ENCODE measurements at places on chromosomes 5 and 9.
A peak's percentile ranks its signal among the peaks of the same experiment; 100 is the strongest.

DNA sequence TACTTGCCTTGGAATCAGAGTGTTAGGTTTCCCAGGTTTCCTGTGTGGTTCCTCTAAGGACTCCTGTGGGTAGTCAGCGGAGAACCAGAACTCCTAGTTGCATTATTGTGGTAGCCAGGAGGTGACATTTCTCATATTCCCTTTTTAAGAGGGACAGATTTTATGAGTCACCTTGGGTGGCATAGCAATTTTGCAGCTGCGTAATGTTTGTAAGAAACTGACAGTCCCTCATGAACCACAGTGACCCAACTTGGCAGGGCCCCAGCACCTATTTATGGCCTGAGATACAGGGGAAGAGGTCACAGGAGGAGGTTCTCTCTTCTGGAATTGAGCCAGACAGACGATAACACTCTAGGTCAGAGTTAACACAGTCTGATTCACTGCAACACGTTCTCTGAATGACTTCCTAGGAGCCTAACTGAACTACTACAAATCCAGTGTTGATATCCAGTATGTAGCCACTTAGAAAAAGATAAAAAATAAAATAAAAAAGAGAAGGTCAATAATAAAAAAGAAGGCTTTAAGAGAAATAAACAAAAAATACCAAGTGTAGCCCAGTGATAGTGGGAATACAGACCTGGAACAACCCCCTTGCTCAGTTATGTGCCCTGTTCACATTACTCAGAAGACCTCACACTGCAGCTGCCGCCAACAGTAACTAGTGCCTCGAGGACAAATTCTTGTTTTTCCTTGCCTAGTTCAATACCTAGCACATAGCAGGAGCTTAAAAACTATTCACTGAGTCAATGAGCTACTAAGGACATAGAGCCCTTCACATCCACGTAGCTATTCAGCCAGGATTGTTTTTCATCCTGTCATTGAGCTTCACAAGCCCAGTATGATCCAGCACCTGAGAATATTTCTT, 50.7 kb upstream of the VLDLR start:
- no peaks in the 10 kb centered on the region for H3K4me1 ChIP-seq
- DNase-seq: peak; percentile 48
- no peak overlapping the region for H3K4me3 ChIP-seq
- no peak overlapping the region for H3K27ac ChIP-seq
- H3K27me3 ChIP-seq: no peaks in the 10 kb centered on the region

DNA sequence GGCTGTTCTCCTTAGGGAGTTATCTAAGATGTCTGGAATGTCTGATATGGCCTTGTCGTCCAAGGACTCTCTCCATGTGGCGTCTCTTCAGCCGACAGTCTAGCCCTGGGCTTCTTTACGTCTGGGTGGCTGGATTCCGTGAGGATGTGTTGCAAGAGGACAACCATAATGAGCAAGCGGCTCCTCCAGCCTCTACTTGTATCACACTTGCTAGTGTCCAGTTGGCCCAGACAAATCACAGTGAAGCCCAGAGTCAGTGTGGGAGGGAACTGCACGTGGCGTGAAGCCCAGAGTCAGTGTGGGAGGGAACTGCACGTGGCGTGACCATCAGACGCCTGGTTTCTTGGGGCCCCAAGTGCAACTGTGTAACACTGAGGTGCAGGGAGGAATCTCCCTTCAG, 61.1 kb downstream of the COL23A1 start:
- H3K4me3 ChIP-seq: no peak overlapping the region
- H3K4me1 ChIP-seq: no peaks in the 10 kb centered on the region
- H3K27ac ChIP-seq: no peak overlapping the region
- no peaks in the 10 kb centered on the region for H3K27me3 ChIP-seq
- H3K36me3 ChIP-seq: no peaks in the 10 kb centered on the region

- no peak overlapping the region for H3K4me3 ChIP-seq
- no peak overlapping the region for H3K27ac ChIP-seq
- H3K36me3 ChIP-seq: no peaks in the 10 kb centered on the region
- H3K27me3 ChIP-seq: no peaks in the 10 kb centered on the region
Measured at GRCh38 chr9:108257382-108257781, 598.4 kb downstream of the ACTL7B start.

DNA sequence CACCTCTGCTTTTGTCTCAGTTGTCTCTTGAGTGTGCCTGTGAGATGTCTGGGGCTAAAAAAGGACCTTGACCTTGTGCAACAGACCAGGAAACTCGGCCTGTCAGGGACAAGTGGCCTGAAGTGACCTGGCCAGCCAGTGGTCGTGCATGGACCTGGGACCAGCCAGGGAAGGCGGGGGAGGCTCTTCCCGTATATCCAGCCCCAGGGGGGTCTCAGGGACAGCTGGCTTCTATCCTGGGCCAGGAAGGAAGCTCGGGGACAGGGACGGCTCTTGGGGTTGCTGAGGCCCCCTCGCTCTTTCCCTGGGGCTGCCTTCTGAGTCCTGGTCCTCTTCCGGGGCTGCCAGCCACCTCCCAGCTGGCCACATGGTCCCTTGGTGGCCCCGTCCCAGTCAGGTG, 3.2 kb upstream of the ADAMTSL2 start:
- peaks cover 14% of the 10 kb centered on the region for H3K27me3 ChIP-seq
- H3K27ac ChIP-seq: no peak overlapping the region
- DNase-seq: no peak
- no peaks in the 10 kb centered on the region for H3K36me3 ChIP-seq
- peaks cover 17% of the 10 kb centered on the region for H3K4me1 ChIP-seq

GRCh38 chr5:173781816-173782670, 106.1 kb upstream of the CPEB4 start:
- peaks cover 21% of the 10 kb centered on the region for H3K4me1 ChIP-seq
- peak overlapping the region; percentile 42 for H3K27ac ChIP-seq
- no peak overlapping the region for H3K4me3 ChIP-seq
- DNase-seq: peak; percentile 79

DNA sequence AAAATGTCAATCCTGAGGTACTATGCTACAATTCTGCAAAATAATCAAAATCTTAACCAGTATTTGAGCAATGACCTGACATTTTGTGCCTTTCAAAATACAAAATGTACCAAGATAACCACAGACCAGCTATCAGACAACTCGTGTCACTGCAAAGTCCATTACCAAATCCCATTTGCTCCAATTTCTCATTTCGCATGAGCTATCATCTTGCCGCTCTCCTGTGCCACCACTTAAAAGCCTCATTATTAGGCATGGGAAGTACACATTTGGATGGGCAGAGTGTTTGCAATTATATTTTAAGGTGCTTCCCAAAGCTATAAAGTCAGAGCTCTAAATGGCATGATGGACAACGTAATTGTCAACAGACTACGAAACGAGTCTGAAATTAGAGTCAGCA, 205.2 kb downstream of the AGTPBP1 start:
- DNase-seq: no peak
- H3K27me3 ChIP-seq: no peaks in the 10 kb centered on the region
- H3K4me1 ChIP-seq: no peaks in the 10 kb centered on the region
- no peak overlapping the region for H3K27ac ChIP-seq
- no peaks in the 10 kb centered on the region for H3K36me3 ChIP-seq

DNA sequence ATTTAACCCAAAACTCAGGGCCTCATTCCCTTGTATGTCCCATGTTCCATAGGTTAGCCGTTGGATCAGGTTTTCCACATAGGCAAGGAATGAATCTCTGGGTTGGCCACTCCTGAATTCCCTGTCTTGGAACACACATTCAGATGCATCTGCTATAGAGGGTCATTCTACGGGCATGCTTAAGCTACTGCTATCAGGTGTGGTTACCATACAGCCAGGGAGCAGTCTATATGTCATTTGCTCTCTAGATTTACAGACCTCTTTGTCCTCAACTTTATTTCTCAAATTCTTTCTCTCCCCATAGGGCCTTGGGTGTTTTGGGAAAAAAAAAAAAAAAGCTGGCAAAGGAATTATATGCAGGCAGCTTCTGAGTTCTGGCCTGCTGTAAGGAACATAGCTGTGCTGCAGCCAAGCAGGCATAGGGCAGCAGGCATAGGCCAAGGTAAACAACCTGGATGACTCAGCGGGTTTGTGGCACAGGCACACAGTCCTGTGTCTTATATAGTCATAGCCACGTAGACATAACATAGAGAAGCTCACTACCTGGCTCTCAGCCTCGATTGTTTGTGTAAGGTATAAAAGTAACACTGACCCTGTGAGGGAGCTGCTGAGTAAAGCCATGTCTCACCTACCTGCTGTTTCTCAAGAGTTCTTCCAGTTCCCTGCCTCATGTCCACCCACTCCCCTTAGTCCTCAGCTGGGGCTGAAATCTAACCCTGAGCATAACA, 141.5 kb downstream of the OSTF1 start:
- H3K27me3 ChIP-seq: no peaks in the 10 kb centered on the region
- DNase-seq: no peak
- no peaks in the 10 kb centered on the region for H3K36me3 ChIP-seq
- no peak overlapping the region for H3K27ac ChIP-seq

GRCh38 chr9:93306081-93306480, 122.1 kb downstream of the WNK2 start:
- H3K27me3 ChIP-seq: peaks cover 16% of the 10 kb centered on the region
- H3K27ac ChIP-seq: no peak overlapping the region
- H3K4me1 ChIP-seq: peaks cover 5% of the 10 kb centered on the region
- DNase-seq: no peak
- no peak overlapping the region for H3K4me3 ChIP-seq

DNA sequence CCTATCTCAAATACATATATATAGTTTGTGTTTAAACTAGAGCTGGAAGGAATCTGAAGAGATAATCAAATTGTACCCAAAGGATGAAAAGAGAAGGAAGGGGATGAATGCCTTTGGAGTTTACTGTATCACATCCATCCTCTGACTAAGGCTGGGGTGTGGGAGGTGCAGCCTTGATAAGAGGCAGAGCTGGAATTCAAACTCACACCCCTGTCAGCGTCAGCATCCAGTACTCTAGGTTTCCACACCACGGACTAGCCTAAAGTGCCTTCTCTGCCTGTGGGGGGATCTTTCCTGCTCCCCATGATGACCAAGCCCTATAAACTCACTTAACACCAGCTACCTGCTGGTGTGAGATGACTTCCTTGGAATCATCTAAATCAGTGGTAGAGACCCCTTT, 48.1 kb downstream of the EPB41L4B start:
- H3K4me3 ChIP-seq: no peak overlapping the region
- H3K4me1 ChIP-seq: no peaks in the 10 kb centered on the region
- H3K27me3 ChIP-seq: no peaks in the 10 kb centered on the region
- H3K36me3 ChIP-seq: no peaks in the 10 kb centered on the region
- H3K27ac ChIP-seq: no peak overlapping the region

DNA sequence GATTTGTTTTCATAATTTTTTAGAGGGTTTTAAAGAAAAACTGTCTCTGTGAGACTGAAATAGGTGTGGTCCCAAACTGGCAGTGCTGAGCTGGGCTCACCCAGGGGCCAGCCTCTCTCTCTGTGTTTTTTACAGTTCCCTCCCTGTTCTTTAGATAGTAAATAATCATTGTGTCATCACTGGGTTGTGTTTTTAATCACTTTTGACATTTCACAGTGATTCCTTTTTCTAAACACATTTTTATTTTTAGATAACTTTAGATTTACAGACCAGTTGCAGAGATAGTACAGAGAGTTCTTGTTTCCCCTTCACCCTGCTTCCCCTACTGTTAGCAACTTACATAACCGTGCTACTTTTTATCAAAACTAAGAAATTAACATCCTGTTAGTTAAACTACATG, 44.4 kb downstream of the MAP1B start:
- H3K27ac ChIP-seq: no peak overlapping the region
- no peak for DNase-seq
- no peaks in the 10 kb centered on the region for H3K36me3 ChIP-seq
- H3K4me3 ChIP-seq: no peak overlapping the region
- H3K27me3 ChIP-seq: no peaks in the 10 kb centered on the region
- H3K4me1 ChIP-seq: no peaks in the 10 kb centered on the region

DNA sequence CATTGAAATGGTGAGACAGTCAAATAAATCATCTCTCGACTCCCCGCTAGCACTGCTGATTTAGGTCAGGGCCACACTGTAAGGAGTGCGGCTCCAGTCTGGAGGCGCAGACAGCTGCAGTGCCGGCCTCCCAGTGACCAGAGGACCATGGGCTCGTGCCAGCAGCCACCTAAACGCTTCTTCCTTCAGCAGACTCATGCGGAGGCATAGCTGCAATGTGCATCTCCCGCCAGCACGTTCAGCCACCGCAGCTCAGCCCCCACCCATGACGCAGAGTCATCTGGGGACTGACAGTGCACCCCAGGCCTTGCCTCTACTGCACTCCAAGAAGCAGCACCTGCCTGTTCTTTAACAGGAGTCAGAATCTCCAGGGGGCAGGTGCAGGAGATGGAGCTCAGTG, 13.6 kb upstream of the MAPK9 start:
- H3K4me1 ChIP-seq: no peaks in the 10 kb centered on the region
- no peak overlapping the region for H3K27ac ChIP-seq
- H3K36me3 ChIP-seq: no peaks in the 10 kb centered on the region
- no peaks in the 10 kb centered on the region for H3K27me3 ChIP-seq
- no peak overlapping the region for H3K4me3 ChIP-seq

- DNase-seq: no peak
- H3K36me3 ChIP-seq: no peaks in the 10 kb centered on the region
- no peak overlapping the region for H3K4me3 ChIP-seq
- no peak overlapping the region for H3K27ac ChIP-seq
- H3K4me1 ChIP-seq: no peaks in the 10 kb centered on the region
Measured at GRCh38 chr5:103801681-103802080, 239.1 kb upstream of the NUDT12 start.

GRCh38 chr5:135942202-135942771, 12.5 kb downstream of the LECT2 start:
- H3K4me3 ChIP-seq: no peak overlapping the region
- H3K4me1 ChIP-seq: no peaks in the 10 kb centered on the region
- no peak overlapping the region for H3K27ac ChIP-seq
- DNase-seq: no peak
- H3K36me3 ChIP-seq: no peaks in the 10 kb centered on the region
- no peaks in the 10 kb centered on the region for H3K27me3 ChIP-seq

- no peaks in the 10 kb centered on the region for H3K4me1 ChIP-seq
- H3K27ac ChIP-seq: no peak overlapping the region
- DNase-seq: no peak
- no peak overlapping the region for H3K4me3 ChIP-seq
- H3K27me3 ChIP-seq: no peaks in the 10 kb centered on the region
- no peaks in the 10 kb centered on the region for H3K36me3 ChIP-seq
Measured at GRCh38 chr5:180631549-180632383, 17.6 kb downstream of the FLT4 start.

DNA sequence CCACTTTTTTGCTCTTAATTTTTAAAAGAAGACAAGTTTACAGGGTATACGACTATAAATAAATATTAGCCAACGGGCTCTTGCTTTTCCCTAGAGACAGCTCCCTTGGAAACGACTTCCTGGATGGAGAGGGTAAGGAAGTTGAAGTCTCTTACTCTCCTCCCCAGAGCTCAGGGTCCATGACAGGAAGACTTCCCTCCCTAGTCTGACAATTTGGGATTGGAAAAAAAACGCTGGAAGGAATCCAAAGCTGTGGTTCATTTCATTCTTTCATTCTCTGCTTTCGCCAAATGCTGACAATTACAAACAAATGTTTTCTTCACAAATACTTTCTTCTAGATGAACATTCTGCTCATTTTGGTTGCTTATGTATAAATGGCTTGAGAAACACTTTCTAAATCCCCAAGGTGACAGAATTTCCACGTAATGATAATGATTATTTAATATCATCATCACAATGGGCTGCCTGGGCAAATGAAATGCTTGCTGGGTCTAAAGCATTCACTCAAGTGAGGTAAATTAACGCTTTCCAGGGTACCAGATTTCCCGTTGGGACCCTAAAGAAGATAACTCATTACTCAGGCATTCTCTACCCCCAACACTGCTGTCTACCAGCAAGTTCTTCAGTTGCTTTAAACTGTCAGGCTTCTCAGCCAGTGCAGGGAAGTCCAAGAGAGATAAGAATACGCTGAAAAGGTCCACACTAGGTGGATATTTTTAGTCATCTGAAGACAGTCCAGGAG, 139.8 kb upstream of the SLC30A5 start:
- H3K4me3 ChIP-seq: no peak overlapping the region
- H3K36me3 ChIP-seq: no peaks in the 10 kb centered on the region
- no peaks in the 10 kb centered on the region for H3K27me3 ChIP-seq
- no peaks in the 10 kb centered on the region for H3K4me1 ChIP-seq

All from natural killer cell (primary cell).